Right renal pelvis (tissue), 4 donors: ENCODE measurements at places on chromosomes 13 and 19. TPM values are rescaled to one million over a fixed set of nuclear protein-coding genes. Genes with fewer than 3 reads are reported as not detected.

GRCh38 chr19:47429140-47429793 is 9.9 kb upstream of the MEIS3 start:
- no peak for DNase-seq

GRCh38 chr13:111423168-111423785 is 102.8 kb downstream of the TEX29 start:
- no peak for DNase-seq

- no peak for DNase-seq
Observed at GRCh38 chr13:110468986-110469495, 92.5 kb downstream of the RAB20 start.

DNA sequence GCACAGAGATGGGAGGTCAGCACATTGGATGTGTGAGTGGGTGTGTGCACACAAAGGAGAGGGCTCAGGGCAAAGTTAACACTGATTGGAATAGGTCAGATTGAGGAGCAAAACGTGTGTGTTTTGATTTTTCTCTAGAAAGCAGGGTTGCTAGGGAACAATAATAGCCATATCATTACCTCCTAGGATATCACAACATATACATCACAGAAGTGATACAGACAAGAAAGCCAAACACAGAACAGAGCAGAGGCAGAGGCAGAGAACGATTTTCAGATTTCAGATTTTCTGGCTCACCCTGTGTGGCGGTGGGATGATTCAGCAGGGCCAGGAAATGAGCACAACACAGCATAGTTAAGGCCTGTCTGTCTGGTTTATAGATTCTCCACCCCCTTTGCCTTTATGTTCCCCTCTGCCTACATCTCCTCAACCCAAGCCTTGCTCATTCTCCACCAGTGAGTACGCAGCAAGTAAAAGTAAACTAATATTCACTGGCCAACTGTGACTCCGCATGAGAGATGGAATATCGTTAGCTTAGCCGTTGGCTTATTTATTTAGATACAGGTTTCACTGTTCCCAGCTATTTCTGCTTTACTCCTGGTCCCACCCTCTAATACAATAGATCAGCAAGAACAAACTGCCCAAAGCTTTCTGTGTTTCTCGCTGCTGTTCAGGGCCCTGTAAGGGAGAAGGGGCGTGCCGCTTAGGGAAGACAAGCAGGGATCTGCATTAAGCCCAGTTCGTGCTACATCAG is 182.7 kb upstream of the TSC22D1 start:
- no peak for DNase-seq

DNA sequence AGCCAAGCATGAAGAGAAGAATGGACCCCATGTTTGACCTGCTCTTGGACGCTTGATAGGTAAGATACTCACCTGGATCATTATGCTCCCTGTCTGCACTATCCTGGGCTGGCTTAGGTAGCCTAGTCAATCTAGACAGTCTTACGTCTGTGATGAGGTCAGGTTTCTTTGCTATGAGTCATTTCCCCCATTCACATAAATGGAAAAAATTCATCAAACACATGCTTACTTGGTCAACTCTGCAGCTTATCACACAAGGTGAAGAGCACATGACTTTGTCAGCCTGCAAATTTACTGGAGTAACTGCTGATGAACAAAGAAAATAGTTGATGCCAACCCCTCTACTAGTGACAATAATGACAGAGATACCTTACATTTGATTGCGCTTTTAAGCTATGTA is 170.0 kb downstream of the NUFIP1 start:
- no peak for DNase-seq

DNA sequence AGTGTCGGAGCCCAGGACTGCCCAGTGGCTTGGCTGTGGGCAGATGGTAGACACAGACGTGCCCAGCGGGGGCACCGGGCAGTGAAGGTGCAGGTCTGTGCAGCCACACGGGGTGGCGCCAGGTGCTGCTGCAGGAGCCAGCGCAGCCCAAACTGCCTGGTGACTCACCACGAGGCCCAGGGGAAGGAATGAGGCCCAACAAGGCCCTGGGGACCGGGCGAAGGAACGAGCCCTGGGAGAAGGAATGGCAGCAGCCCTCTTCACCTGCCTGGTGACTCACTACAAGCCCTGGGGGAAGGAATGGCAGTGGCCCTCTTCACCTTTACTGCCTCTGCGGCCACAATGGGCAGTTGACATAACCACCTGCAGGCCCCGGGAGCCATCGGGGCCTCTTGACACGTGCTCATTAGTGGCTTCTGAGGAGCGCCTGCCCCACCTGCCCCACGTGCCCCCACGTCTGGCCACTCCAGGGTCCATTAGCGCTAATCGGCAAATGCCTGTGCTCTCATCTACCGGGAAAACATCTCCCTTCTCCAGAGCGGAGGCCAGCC is 9.3 kb downstream of the MED16 start:
- no peak for DNase-seq

The METTL21C gene
- 0.21 TPM for polyA plus RNA-seq

The RAX2 gene
- not detected for polyA plus RNA-seq
